ENCODE measurements at places on chromosomes 16 and 17.

GRCh38 chr17:70217571-70217970 is 48.2 kb downstream of the KCNJ2 start:
- DNase-seq = no peak

DNA sequence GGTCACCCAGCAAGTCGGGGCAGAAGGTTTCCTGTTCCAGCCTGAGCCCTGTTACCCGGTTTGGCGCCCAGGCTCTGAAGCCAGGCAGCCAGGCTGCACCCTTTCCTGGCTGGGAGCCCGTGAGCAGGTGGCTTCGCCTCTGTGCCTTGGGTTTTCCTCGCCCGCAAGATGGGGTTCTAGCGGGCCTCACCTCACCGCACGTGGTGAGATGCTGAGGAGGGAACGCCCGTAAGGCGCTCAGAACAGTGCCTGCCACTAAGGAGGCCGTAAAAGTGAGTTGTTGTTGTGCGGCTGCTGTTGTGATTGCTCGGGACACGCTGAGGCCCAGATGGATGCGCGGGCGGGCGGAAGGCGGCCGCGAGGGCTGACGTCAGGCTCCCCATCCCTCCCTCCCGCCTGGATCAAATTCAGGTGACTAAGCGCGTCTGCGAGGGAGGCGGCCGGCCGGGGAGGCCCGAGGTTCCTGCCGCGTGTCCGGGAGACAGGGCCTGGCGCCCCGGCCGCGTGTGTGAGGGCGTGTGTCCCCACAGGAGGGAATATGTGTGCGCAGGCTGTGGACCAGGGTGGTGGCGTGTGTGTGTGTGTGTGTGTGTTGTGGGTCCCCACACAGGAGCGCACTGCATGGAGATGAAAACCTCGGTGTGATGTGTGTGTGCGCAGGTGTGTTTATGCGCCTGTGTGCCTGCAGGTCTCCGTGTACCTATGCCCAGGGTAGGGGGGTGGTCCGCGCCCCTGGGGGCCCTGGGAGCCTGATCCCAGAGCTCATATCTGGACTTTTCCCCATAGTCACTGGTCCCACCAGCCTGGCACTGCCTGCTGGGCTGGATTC is 4.3 kb downstream of the CAMKK1 start:
- DNase-seq = no peak

DNA sequence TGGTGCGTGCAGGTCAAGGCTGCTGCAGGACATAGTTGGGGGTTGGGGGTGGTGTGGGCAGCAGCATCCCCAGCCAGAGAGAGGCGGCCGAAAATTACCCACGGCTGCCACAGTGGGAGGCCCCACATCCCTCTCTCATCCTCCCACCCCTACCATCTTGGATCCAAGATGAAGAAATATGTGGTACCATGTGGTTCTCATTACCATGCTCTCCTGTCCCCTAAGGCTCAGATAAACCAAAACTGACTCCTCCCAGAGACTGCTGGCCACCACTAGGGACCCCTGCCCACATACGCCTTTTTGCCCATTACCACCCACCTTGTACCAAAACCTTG is 120.4 kb downstream of the HIC1 start:
- DNase-seq = no peak

DNA sequence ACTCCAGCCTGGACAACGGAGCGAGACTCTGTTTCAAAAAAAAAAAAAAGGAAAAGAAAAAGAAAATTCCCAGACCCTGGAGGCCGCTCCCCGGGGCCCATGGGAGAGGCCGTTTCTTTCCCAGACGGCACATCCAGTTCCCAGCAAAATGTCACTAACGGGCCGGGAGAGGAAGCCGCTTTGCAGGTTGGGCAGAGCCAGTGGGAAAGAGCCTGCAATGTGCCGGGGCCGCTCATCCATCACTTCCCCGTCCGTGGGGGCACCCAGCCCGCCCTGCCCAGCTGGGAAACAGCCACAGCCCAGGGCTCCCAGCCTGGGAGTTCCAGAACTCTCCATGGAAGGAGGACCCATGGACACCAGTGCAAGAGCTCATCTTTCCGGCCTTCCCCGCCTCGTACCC is 41.8 kb upstream of the PABPN1L start:
- DNase-seq = no peak

- no peak for DNase-seq
These were observed 19.6 kb upstream of the CPNE2 start for GRCh38 chr16:57072616-57073275.

DNA sequence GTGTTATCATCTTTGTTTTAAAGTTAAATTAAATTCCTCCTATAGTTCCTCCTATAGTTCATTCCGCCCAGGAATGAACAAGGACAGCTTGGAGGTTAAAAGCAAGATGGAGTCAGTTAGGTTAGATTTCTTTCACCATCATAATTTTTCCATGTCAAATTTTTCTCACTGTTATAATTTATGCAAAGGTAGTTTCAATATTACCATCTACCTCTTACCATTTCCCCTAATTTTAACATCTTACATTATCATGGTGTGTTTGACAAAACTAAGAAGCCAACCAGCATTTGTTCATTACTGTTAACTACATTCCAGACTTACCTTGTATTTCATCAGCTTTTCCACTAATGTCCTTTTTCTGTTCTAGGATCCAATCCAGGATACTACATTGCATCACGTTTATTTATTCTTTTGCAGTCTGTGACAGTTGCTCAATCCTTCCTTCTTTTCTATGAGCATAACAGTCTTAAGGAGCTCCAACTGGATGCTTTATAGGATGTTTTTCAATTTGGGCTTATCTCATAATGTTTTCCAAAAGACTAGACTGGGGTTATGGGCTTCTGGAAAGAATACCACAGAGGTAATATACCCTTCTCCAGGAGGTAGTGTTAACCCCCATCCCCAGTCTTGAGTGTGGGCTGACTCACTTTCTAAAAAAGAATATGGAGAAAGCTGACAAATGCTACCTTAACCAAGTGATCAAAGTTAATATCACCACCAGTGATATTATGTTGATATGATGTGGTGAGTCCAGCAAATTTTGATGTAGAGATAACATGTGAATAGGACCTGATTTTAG is 158.5 kb downstream of the PPM1E start:
- DNase-seq = no peak

- no peak for DNase-seq
These were observed 300.9 kb upstream of the ASIC2 start for GRCh38 chr17:33593991-33594390.

- no peak for DNase-seq
These were observed 18.3 kb upstream of the COPRS start for GRCh38 chr17:31877341-31877740.

- no peak for DNase-seq
These were observed 9.8 kb downstream of the MSRB1 start for GRCh38 chr16:1933097-1933661.

DNA sequence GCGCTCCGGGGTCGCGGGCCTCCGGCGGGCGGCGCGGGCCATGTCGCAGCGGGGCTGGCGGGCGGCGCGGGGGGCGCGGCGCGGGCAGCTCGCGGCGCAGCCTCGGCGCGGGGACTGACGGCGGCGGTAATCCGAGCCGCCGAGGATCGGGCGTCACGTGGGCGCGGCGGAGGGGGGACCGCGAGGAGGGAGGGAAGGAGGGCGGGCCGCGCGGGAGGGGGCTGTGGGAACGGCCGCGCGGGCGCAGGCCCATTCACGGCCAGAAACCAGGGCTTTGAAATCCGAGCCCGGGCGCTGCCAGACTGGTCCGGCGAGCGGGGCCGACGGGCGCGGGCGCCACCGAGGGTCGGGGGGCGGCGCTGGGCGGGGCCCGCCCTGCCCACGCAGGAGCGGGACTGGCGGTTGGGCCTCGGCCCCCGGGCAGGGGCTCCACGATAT is at the start of gene MTSS2:
Gene MTSS2, minus strand, starts transcription at position 116 of the 438 bp plus-strand sequence. CDS start 262 bp downstream, outside the sequence.
- DNase-seq = no peak

- no peak for DNase-seq
These were observed 23.6 kb downstream of the KCTD19 start for GRCh38 chr16:67302970-67303369.

- no peak for DNase-seq
These were observed 99.6 kb downstream of the CA4 start for GRCh38 chr17:60249290-60249826.

DNA sequence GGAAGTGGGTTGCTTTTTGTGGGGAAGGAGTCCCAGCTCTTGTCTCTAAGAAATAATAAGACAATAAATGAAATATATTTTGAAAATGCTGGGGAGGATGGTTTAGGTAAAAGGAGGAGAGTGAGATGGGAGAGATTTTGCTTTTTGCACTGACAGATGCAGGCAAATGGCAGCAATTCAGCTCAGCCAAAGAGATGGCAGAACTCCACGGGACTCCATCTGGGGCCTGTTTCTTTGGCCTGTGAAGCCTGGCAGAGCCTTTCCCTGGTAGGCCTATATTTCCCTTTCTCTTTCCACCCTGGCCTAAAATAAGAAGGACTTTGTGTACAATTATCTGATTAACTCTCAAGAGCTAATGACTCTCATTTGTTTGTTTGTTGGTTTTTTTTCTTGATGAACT is 1525.1 kb downstream of the CDH11 start:
- no peak for DNase-seq

- no peak for DNase-seq
These were observed 138.1 kb upstream of the FOXF1 start for GRCh38 chr16:86372193-86372592.

- DNase-seq = no peak
These were observed 84.8 kb downstream of the CDYL2 start for GRCh38 chr16:80719573-80719972.

DNA sequence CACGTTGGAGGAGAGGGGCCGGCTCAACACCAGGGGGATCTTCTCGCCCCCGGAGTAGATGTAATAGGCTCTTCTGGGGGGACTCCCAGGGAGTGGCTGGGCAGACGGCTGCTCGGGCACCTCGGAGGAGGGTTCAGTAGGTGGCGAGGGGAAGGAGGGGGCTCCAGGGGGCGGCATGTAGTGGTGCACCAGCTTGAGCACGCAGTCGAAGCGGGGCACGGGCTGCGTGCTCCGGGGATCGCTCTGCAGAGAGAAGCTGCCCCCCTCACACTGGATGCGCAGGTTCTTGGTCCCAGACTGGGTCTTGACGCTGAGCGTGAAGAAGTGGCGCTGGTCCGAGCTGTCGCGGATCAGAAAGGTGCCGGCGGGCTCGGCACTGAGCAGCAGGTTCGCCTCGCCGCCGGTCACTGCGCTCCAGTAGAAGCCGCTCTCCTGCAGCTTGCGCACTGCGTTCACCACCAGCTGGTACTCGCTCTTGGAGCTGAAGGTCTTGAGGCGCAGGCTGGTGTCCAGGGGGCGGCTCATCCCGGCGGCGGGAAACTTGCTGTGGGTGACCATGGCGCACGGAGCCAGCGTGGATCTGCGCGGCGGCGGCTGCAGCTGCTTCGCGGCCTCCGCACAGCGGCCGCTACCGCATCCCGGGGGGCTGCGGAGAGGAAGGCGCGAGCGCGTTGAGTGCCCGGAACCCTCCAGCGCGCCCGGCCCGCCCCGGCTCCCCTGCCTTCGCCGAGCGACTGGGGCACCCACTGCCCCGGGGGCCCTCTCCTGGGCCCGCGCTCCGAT is 1.1 kb downstream of the SOCS3 start:
- no peak for DNase-seq

DNA sequence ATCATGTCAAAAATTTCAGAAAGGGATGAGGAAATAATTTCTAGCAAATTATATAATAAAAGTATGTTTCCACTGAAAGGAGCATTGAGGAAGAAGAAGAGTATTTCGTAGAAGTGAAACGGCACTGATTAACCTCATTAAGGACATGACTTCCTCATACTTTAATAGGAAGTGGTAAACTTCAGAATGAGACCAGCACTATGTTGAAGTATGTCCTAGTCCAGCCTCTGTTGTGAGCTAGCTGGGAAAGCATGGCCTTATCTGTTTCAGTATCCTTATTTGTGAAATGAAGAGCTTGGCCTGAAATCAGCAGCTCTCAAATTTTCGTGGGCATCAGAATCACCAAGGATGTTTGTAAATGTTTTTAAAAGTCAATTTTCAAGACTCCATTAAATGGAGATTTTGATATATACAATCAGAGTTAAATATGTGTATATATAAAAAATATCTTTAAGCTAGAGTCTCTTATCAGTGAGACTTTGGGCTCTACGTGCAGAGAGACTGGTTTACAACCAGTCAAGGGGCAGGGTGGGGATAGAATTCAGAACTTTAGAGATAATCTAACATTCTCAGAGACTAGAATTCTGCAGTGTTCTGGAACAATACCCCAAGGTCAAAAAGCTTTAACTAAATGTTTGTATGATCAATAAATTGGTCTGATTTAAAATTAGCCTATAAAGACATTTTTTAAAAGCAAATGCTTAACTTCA is 365.4 kb downstream of the CDH13 start:
- no peak for DNase-seq

GRCh38 chr17:81270279-81270678 is 24.8 kb downstream of the SLC38A10 start:
- DNase-seq = no peak

DNA sequence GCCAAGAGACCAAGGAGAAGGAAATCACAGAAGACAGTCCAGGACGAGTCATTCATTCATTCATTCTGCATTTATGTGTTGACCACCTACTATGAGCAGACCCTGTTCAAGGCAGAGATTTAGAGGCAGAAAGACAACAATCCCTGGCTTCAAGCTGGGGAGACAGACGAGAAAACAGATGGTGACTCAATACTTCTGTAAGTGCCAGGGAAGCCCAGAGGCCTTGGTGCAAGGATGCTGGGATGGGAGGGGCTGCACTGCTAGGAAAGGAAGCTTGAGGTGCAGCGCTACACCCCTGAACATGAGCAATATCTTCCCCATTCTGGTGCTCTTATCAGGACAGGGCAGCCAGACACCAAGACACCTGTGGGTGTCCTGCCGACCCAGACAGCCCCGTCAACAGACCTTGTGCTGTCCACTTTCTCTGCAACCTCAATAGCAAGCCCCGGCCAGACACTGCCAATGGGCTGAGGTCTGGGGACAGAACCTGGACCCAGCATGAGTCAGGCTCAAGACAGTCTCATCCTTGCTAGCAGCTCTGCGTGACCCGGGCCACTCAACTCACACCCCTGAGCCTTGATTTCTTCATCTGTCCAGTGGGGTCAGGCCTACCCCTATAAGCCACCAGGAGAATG is 163.5 kb downstream of the COPRS start:
- DNase-seq = no peak

- no peak for DNase-seq
These were observed 63.3 kb downstream of the WSB1 start for GRCh38 chr17:27357236-27357635.

DNA sequence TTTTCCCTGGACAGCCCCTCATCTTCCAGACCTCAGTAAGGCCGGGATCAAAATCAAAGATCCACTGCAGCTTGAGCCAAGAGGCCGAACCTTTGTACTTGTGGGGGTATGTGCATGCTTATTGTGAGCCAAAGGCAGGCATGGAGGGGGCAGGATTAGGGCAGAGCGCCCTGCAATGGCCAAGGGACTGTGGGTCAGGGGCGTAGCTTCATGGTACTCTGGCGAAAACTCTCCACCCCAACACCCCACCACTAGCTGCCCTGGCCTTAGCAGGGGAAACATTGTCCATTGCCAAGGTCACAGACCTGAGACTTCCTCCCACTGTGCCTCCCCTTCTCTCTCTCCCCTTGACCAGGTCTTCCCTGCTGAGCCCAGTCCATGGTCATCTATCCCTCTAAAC is 90.1 kb downstream of the TMEM132E start:
- no peak for DNase-seq

DNA sequence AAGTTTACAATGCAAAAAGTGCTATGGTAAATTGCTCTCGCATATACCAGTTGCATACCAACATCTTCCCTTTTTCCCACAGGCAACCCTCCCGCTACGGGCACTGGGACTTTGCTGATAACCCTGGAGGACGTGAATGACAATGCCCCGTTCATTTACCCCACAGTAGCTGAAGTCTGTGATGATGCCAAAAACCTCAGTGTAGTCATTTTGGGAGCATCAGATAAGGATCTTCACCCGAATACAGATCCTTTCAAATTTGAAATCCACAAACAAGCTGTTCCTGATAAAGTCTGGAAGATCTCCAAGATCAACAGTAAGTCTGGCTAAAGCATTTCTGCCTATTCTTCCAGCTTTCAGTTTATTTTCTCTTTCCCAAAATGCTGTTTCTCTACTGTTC is 27.9 kb upstream of the HSBP1 start:
- DNase-seq = no peak
